ENCODE measurements at places on chromosomes 1 and 21.

- DNase-seq, result no peak
These were observed 37.4 kb upstream of the CASZ1 start for GRCh38 chr1:10833630-10834557.

DNA sequence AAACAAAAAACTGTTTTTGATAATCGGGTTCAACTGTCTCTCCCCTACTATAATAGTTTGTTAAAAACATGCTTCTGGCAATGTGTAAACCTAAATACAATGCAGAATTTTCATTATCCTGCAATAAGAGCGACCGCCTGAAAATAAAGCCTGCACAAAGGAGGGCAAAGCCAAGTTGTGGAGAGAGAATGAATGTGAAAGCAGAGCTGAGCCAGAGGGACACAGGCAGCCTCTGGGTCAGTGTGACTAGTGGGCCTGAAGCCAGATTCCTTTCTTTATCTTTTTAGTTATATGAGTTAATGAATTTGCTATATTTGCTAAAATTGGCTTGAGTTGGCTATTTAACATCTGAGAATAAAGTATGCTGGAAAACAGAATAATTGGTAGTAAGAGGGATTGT lies 615.2 kb downstream of the PLA2G4A start:
- DNase-seq, result no peak

GRCh38 chr21:34617753-34618339 lies 2.9 kb upstream of the RCAN1 start:
- no peak for DNase-seq

GRCh38 chr1:234597894-234598293 lies 12.1 kb downstream of the IRF2BP2 start:
- DNase-seq, result no peak

DNA sequence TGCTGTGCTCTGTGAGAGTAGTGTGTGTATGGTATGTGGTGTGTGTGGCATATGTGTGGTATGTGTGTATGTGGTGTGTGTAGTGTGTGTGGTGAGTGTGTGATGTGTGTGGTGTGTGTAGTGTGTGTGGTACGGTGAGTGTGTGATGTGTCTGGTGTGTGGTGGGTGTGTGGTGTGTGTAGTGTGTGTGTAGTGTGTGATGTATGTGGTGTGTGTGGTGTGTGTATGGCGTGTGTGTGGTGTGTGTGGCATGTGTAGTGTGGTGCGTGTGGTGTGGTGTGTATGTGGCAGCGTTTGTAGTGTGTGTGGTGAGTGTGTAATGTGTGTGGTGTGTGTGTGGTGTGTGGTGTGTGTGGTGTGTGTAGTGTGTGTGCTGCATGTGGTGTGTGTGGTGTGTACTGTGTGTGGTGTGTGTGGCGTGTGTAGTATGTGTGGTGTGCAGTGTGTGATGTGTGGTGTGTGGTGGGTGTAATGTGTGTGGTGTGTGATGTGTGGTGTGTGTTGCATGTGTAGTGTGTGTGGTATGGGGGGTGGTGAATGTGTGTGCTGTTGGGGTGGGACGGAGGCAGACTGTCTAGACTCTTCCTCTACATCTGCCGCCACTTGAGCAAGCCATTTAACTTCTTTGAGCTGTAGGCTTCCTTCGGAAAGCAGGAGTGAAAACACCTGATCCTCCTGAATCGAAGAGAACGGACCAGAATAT lies 33.5 kb downstream of the GPA33 start:
- DNase-seq, result no peak

GRCh38 chr1:21236178-21236577 lies 54.1 kb downstream of the ECE1 start:
- no peak for DNase-seq

- DNase-seq, result no peak
These were observed 51.0 kb downstream of the BACH1 start for GRCh38 chr21:29349702-29350101.

DNA sequence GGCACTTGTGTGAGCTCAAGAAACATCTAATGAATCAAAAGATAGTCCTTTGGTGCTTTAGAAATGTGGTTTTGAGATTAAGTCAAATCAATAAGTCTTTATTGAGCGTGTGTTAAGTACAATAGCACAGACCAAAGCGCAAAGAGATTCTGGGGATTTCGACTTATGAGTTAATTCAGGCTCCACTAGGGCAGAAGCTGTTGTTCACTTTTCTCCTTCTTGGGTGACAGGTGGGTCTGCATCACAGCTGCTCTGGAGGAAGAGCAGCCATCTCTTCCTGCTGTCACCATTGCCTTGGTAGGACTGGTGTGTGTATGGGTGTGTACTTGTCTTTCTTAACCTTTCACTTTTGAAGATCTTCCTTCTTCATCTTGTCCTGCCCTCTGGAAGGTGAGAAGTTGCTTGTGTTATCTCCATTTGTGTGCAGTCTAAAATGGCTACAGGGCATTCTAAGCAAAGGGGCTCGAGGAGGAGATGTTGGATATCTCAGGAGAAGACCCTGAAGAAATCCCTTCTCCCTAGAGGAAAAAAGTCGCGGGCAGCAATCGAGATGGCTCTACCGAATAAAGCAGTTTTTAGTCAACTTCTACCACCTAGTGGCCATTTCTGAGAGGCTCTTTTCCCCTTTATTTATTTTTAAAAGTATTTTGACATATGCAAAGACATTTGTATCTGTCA lies 22.9 kb upstream of the DISC1 start:
- no peak for DNase-seq

DNA sequence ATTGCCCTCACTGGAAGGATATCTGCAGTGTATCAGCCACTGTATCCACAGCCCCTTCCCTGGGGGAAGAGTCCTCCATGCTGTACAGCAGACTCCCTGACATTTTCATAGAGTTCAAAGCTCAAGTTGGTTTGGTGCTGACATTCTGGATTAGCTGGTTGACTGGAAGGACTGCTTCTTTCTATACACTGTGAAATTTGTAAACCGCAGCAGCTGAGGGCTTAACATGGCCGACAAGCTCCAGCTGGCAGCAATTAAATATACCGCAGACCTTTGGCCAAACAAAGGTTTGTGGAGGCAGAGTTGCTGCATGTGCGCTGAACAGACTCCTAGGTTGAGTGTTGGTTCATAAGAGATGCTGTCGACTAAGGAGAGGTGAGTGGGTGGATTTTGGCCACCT lies 126.4 kb downstream of the DHRS3 start:
- DNase-seq, result no peak

GRCh38 chr1:218249338-218250140 lies 35.6 kb upstream of the RRP15 start:
- no peak for DNase-seq

DNA sequence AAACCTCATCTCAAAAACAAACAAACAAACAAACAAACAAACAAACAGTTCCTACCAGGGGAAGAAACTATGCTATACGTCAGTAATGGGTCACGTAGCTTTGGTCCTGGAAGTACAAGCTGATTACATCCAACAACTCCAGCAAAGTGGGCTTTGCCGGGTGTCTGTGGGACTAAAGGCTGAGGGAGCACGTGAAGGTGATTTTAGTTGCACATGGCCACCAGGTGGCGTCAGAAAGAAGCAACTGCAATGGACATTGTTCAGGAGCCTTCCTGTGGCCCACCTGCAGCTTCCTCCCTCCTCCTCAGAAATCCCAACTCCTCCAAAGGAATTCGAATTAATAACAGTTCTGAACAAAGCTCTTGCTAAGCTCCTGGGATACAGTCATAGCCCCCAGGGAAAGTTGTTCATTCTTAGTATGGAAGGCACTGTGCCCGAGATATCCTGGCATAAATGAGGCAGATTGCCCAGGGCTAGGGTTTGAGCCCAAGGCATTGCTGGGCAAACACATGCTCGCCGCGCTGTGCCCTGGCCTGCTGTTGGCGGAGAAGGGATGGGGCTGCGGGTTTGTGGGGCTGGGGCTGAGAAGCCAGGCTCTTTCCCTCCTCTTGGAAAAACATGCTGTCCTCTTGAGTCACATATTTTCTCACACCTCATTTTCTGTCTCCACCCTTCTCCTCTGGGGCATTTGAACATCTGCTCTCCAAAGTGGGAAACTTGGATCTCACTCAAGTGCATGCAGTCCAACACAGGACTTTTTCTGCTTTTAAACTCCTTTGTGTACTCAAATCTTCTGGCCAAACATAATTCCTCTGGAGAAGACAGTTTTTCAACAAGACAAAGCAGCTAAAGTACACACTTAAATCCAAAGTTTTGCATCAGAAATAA lies 28.6 kb downstream of the AKNAD1 start:
- no peak for DNase-seq

DNA sequence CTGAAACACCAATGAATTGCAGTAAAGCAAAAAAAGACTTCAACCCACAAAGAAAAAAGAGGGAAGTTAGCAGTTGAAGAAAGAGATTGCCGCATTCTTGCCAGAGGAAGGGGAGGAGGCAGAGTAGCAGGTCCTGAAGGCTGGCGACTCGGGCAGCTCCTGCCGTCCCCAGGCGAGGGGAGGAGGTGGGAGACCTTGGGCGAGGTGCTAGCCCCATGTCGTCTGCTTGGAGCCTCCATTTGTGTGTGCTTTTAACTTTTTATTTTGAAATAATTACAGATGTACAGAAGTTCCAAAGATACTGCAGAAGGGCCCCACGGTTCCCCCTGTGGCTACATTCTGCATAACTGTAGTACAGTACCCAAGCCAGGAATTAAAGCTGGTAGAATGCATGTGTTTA lies 6.7 kb downstream of the TRPM2 start:
- DNase-seq, result no peak

- DNase-seq, result no peak
These were observed 102.3 kb downstream of the NFIA start for GRCh38 chr1:61184714-61185106.

DNA sequence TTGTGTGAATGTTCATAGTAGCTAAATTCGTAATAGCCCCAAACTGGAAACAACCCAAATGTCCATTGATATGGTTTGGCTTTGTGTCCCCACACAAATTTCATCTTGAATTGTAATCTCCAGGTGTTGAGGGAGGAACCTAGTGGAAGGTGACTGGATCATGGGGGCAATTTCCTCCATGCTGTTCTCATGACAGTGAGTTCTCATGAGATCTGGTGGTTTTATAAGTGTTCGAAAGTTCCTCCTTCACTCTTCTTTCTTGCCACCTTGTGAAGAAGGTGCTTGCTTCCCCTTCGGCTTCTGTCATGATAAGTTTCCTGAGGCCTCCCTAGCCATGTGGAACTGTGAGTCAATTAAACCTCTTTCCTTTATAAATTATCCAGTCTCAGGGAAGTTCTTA lies 11.3 kb downstream of the UBE2G2 start:
- DNase-seq, result no peak

DNA sequence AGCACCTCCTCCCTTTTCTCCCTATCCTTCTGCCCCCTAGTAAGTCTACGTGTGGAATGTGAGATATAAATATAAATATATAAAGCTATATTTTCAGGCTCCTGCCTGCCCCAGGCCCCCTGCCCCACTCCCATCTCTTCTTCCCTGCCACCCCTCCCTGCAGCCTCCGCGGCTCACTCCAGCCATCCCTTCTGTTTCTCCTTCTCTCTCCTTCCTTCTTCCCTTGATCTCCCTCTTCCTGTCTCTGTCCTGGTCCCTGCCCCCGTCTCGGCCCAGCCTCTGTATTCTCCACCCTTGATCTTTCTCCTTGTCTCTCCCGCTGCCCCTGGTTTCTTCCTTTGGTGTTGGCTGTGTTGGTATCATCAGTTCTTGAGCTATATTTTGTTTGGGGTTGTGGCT lies 23.2 kb downstream of the DMBX1 start:
- DNase-seq, result no peak

DNA sequence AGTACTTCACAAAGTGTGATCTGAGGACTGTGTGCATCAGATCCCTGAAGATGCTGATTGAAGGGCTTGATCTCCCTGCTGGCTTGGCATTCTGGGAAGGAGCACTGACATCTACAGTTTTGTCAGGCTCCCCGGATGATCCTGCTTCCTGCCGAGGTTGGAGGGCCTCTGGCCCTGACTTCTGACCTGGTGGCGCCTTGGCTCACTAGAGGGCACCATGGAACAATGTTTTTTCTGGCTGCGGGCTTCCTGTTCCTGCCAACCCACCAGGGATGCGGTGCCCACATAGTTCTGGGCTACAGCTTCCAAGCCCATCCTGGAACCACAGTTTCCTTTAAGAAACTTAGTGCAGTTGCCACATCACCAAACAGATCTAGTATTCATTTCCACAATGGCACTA lies 38.8 kb upstream of the RASAL2 start:
- DNase-seq, result no peak

- DNase-seq, result no peak
These were observed 20.9 kb upstream of the UBL4B start for GRCh38 chr1:110091381-110091780.

- DNase-seq, result no peak
These were observed 8.0 kb downstream of the ELOA start for GRCh38 chr1:23751050-23751814.

DNA sequence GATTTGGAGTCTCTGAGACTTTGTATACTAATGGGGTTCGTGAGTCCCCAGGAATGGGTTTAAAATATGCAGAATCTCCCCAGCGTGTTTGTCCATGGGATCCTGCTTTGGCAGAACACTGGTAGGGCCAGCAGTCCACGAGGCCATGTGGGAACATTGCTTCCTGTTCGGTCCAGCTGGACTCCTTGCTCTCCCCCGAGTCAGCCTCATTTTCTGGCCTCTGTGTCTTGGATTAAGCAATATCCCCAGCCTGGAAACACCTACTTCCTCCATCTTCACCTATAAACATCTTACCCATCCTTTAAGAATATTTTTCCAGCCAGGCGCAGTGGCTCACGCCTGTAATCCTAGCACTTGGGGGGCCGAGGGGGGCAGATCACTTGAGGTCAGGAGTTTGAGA lies 142.4 kb downstream of the NAV1 start:
- no peak for DNase-seq

DNA sequence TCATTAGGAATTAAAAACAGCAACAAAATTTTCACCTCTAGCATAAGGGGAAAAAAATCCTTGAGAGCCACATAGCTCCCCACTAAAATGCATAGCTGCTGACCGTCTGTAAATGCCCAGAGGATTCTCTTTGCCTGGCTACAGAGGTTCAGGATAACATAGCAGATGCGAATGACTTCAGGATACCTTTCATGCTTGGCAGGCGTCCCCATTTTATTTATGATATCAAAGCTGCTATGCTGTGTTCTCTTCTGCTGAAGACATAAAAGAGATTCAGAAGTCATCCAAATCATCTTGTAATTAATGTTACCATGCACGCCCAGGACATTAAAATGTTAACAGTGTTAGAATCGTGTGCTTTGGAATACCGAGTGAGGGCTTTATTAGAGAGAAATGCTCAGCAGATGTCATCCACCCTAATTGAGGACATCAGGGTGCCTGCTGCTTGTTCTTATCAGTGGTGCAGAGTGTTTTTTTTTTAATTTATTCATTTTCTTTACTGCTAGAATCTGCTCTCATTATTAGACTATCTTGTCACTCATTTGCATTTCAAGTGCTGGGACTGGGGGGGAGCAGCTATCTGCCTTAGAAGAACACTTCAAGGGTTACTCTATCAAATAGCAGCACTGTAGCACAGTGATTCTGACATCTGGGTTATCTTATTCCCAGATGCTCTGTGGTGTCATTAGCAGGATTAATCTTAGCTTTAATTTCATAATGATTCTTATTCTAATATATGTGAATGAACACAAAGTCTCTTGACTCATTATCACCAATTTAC lies 139.5 kb downstream of the ZNF326 start:
- DNase-seq, result no peak

- DNase-seq, result no peak
These were observed 104.4 kb upstream of the UBE2U start for GRCh38 chr1:64098846-64099582.

- no peak for DNase-seq
These were observed 1.8 kb upstream of the GMEB1 start for GRCh38 chr1:28666806-28667205.

Data from non-pigmented ciliary epithelial cell (primary cell).